ENCODE measurements at places on chromosomes 3 and 15.

GRCh38 chr3:61771976-61772375 lies 210.6 kb downstream of the PTPRG start:
- no peak for DNase-seq

GRCh38 chr3:63900459-63900858 lies 11.7 kb downstream of the SCAANT1 start:
- DNase-seq = no peak

DNA sequence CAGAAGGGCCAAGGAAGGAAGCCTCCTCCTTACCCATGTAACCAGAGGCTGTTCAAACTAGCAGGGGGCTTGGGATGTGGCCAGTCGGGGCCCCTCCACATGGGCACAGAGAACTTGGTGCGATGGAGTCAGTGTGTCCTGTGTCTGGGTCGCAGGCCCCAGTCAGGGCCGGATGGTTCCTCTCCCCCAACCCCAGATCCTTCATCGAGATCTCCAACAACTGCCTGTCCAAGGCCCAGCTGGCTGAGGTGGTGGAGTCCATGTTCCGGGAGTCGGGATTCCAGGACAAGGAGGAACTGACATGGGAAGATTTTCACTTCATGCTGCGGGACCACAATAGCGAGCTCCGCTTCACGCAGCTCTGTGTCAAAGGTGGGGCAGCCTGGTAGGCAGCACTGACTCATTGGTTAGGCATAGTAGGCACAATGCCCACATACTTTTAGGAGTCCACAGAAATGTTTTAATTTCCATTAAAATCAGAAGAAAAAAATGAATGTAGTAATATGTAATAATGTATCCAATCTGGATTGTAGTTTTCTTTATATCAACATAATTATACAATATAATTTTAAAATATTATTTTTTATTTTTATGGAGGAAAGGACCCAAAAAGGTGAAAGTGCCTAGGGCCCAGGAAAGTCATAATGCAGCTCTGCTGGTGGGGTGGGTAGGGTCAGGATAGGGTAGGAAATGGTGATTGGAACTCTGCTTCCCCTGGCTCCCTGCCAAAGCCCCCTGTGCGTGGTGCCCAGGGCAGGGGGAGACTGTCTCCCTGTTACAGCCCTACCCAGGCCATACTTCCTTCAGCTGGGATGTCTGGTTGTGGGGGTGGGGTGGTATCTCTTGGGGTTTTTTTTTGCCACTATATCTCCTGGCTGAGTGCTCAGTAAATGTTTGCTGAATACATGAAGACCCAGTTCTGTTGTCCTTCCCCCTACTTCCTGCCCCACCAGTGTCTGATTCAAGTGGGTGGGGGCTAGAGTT lies 18.6 kb downstream of the DUOX1 start:
- no peak for DNase-seq

DNA sequence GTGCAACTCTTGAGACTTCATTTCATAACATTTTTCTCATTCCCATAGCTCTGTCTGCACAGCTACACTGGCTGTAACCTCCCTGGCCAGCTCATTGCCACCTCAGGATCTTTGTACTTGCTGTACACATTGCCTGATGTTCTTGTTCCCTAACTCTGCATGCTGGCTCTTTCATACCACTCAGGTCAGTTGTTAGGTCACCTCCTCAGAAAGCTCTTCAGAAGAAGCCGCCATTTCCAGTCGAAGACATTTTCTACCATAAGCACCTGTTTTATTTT lies 176.2 kb downstream of the AKAP13 start:
- no peak for DNase-seq

DNA sequence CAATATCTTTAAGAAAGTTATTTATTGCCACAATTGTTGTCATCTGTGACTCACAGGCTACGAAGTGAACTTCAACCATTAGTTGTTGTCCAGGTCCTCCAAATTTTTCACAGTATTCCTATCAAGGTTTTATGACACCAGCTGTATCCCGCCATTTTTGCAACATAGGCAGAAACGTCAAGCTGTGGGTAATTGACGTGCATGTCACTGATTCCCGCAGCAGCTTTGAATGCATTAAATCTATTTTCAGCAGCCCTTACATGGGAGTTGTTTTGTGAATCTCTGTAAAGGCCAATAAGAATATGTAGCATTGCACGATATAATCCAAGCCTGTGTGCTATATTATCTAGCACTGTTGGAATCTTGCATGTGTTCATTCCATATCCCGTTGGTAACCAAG lies 109.1 kb upstream of the TOPAZ1 start:
- no peak for DNase-seq

- DNase-seq = no peak
These were observed 577.7 kb upstream of the ADAMTS9 start for GRCh38 chr3:65265511-65265910.

GRCh38 chr3:53230041-53230621 lies 25.7 kb downstream of the TKT start:
- DNase-seq = no peak

DNA sequence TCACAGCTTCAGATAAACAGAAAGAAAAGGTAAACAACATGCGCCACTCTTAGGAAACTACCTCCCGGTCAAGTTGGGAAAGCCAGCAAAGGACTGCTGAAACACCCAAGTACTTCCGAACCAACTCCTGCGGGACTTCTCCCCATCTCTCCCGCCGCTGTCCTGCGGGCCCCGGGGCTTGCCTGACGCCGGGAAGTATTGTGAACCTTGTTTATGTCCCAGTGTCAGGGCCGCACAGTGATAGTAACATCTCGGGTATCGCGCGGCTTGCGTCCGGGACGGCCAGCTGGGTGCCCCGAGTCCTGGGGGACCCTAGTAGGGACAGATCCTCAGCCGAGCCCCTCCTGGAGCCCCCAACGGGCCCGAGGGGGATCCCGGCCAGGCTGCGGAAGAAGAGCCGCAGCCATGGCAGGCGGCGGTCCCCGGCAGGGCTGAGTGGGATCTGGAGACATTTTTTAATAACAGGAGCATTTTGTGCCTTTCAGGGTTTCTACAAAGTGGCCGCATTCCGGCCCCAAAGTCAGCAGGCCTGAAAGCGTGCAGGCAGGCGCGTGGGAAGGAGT lies 756 bp downstream of the CLPX start:
- no peak for DNase-seq

DNA sequence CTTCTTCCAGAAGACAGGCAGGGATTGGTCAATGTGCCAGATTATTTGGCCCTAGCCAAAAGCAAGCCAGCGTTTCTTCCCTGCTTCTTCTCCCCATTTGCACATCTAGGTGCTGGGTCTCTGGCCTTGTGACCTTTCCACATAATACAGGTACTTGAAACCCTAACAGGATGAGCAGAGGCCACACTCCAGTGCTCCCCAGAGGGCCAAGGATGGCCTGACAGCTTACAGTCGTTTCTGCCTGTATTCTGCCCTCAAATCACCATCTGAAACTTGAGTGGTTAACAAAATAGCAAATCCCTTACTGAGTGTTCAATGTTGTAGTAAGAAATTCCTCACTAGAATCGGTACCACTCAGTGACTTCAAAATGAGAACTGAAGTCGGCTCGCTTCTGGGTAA lies 29.1 kb downstream of the MKRN2 start:
- no peak for DNase-seq

GRCh38 chr15:85974742-85975141 lies 104.9 kb upstream of the AGBL1 start:
- no peak for DNase-seq

DNA sequence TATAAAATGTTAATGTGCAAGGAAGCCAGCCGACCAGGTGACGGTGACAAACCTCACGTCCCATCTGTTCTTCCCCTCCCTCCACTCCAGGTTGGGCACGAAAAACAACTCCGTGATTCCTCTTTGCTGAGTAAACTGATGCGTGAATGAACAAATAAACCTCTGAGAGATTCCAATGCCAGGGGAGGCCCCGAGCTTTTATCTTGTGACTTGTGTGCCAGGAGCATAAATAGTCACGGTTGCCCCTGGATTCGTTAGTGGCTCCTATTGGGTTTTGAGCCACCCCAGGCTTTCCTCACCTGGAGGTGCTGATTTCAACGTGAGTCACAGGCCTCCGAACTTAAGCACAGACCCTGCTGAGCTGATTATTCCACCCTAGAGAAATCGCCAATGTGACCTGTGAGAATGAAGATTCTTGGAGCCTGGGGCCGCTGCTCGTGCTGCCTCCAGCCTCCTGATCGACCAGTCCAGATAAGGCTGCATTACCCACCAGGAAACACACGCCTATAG lies 119.2 kb downstream of the SHQ1 start:
- no peak for DNase-seq
